ENCODE measurements at places on chromosomes 3 and 15.
A peak's percentile ranks its signal among the peaks of the same experiment; 100 is the strongest.

GRCh38 chr3:155352900-155353490 lies 59.5 kb upstream of the STRIT1 start:
- peak; percentile 62 for DNase-seq

- DNase-seq: peak; percentile 93
Observed at GRCh38 chr15:40769274-40770146, at the start of gene C15orf62. C15orf62 (plus strand) TSS chr15:40769980; CDS start chr15:40770496, 516 bp downstream.

DNA sequence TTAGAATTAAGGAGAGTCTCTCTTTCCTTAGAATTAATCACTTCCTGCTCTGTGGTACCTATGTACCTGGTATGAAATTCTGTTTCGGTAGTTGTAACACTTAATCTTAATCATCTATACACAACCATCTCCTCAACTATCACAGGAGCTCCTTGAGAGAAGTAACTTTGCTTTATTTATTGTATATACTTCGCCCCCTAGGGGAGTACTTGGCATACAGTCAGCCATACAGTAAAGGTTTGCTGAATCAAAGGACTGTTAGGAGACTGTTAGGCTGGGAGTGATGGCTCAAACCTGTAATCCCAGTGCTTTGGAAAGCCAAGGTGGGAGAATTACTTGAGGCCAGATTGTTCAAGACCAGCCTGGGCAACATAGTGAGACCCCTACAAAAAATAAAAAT lies 44.7 kb downstream of the RORA start:
- peak; percentile 9 for DNase-seq

GRCh38 chr3:161640181-161640580 lies 143.6 kb downstream of the OTOL1 start:
- no peak for DNase-seq

DNA sequence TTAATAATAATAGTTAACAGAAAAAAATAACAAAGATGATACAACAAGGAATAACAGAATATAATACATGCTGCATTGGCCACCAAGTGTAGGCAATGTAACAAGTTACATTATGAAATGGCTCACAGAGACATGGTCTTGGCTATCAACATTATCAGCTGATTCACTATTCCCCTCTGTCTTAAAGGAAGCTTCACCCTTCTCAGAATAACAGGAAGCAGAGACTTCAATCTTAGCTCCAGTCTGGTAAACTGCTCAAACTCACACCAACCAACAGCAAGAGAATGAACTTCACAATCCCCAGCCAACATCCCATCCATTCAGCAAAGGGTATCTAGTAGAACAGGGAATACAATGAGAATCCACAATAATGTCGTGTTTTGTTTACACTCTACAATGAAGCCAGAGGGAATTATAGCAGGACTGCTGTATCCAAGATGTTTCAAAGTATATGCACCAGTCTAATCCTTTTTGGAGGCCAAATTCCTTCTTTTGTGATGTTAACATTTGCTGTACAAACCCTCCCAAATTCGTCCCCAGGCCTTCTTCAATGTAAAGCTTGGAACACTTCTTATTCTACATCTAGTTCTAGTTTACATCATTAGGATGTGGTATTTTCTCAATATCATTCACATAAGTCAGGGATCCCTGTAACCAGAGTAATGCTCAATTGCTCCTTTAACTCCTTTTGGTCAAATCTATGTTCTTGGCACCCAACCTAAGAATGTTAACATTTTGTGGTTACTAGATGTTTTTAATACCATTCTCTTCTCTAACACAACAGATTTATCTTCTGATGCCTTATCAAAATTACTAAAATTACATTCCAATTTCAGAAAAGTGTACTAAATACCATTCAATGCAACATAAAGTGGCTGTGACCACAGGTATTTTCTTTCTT lies 52.4 kb upstream of the CMSS1 start:
- no peak for DNase-seq

DNA sequence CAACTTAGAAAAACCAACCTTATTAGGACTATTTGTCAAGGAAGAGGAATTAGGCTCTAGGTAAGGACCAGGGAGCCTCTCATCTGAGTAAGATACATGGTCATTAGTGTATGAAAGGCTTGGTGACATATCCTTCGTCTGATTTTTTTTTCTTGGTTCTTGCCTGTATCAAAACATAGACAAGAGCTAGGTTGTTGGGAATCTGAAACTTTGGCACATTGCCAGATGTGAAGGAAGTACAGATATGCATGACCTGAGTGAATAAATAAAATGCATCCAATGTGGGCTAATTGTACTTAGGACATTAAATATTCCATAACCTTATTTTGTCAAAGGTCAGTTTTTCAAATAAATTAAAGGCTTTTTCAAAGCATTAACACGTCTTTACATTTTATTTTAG lies 151.8 kb downstream of the SYNPR start:
- no peak for DNase-seq

- peak; percentile 82 for DNase-seq
Observed at GRCh38 chr3:37221407-37221806, 47.0 kb upstream of the LRRFIP2 start.

DNA sequence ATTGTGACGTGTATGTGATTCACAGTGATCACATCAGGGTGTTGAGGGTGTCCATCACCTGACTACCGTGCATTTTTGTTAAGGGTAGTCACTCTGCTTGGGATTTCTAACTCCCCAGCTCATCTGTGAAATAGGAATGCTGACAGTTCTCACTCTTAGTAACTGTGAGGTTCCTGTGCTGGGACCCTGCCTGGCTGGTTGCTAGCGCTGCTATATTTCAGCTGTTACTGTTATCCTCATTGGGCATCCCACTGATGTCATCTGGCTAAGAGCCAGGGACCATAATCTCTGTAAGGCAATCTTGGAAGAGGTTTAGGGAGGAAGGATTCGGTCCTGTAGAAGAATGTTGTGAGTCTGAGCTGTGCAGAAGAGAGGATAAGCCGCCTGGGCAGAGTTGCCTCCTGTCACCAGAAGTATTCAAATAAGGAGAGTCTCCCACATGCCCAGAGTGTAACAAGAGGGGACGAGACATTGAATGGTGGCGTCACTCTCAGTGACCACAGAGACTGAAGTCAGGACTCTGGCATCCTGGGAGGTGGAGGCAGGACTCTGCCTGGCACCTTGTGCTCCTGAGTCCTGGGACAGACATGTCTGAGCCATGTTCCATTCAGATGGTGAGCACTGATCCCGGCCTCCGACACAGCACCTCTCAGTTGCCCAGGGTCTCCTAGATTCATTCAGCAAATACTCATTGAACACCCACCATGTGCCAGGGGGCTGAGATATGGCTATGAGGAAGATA lies 52.2 kb downstream of the FBLN2 start:
- peak; percentile 41 for DNase-seq

DNA sequence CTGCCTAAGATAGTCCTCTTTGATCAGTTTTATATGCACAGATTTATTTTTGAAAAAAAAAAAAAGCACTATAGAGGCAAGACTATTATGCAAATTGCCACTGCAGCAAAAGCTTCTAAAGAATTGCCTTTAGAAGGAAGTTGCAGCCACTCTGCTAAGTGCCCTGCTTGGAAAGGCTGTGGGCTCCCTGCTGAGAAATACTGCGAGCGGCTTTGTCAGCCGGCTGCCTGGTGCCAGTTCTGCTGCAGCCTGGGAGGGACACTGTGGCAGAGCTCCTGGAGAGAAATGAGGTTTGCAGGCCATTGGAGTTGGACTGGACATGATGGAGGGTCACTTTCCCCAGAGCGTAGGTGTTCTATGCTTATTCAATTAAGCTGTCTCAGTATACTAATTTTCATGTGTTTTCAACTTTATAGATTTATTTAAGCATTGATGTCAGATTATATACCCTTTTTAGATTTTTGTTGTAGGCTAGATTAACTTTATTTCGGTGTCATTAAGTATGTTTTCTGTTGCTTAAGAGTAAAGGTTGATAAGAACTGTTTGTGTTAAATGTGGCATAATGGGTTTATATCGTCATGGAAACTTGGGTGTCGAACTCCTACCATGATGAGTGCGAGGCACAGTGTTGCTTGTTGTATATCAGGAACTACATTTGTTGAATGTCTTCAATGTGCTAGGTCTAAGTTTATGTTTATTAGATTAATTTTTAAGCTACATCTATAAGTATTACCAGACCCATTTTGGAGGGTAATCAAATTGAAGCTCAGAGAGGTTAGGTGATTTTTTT lies 6.6 kb downstream of the MAP2K5 start:
- no peak for DNase-seq

GRCh38 chr3:183212096-183212495 lies 41.0 kb upstream of the B3GNT5 start:
- no peak for DNase-seq

DNA sequence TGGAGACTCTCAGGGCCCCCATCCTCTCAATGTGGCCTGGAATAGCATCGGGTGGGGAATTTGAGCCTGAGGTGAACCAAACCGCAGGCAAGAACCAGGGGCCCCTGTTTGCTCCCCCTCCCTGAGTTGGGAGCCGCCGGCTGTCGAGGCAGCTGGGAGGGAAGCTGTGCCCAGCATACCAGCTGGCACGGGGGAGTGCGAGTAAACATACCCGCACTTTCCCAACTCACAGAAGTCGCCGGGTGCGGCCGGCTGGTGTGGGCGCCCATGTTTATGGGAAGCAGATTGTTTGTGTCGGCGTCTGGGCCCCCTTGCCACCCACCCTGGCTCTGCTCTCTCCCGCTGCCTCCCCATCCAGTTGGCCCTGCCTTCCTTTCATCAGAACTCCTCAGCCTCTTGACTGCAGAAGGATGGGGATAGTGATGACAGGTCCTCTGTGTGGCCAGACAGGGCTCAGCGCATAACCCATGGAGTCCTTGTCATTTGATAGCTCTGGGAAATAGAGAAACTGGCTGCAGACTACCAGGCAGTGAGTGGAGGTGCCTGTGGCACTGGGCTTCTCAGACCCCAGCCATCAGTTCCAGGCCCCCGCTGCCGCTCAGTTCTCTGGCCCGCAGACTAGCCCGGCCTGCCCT lies 60.4 kb downstream of the CACNA2D2 start:
- DNase-seq: no peak

DNA sequence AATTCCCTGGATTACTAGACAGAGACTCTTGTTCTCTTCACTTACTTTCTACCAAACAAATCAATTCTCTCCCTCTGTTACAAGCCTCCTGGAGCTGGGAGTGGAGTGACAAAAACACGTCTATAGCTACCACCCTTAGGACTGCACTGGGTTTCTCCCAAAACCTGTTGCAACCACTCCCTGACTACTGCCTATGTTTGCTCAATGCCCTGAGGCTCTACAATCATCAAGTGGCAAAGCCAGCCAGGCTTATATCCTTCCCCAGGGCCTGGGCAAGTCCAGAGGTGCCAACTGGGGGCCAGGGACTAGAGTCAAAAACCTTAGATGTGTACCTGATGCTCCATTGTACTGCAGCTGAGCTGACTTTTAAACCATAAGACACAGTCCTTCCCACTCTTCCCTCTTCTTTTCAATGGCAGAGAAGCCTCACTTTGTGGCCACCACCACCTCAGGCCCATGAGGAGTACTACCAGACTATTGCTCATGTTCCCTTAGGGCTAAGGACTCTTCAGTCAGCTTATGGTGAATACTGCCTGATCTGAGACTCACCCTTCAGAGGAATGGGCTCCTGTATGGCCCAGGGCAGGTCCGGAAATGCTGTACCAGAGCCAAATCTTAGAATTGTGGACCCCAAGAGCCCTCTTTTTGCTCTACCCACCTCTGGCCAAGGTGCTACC lies 125.4 kb upstream of the PLCL2 start:
- no peak for DNase-seq

GRCh38 chr3:105790534-105790933 lies 78.3 kb downstream of the CBLB start:
- no peak for DNase-seq

GRCh38 chr3:17231537-17232261 lies 346.9 kb downstream of the PLCL2 start:
- no peak for DNase-seq

DNA sequence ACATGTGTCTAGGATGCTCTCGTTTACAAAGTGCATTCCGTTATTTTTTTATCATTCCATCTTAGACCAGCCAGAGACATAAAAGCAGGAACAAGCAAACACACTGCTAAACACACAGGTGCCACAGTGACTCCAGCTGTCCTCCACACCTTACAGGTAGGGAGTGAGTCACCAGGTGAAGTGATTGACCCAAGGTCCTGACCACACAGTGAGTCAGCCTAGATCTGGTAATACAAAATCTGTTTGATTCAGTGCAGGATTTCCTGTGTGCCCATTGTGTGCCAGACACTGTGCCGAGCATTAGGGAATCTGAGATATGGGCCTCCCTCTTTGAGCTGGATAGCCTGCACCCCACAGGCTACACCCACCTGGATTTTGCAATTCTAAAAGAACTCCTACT lies 16.7 kb upstream of the BFSP2 start:
- peak; percentile 74 for DNase-seq

GRCh38 chr15:33158366-33158765 lies 36.1 kb downstream of the FMN1 start:
- DNase-seq: no peak

- no peak for DNase-seq
Observed at GRCh38 chr3:88984832-88985231, 122.6 kb upstream of the EPHA3 start.

DNA sequence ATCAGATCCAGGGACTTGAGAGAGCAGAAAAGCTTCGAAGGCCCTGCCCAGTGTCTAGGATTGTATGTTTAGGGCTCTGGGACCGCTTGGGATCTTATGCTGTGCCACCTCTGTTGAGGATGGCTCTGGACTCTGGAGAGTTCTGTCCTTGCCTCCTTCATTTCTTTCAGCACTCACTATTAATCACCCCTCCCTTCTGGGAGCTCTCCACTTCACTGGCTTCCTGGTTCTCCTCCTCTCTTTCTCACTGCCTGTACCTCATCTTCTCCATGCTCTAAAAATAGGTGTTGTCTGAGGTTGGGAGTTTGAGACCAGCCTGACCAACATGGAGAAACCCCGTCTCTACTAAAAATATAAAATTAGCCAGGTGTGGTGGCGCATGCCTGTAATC lies 17.3 kb downstream of the MAPKBP1 start:
- no peak for DNase-seq

DNA sequence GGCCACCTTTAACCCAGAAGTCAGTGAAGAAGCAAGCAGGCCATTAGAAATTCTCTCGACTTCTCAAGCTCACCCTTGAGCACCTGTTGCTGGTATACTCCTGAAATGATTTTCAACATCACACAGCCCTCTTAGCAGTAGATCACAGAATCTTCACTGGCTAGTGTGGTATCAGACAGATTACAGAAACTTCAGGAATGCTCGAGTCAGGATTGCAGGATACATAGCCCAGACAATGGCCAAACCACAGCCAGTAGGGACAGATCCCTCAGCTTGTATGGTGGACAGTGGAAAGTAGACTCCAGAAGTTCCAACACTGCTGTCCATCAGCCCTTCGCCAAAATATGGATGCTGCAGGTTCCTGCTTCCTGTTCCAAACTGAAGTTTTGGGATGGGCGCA lies 4.5 kb upstream of the KLHL40 start:
- DNase-seq: no peak

- DNase-seq: no peak
Observed at GRCh38 chr3:113873814-113874526, 35.4 kb downstream of the GRAMD1C start.

- DNase-seq: no peak
Observed at GRCh38 chr15:45587863-45588170, 638 bp downstream of the BLOC1S6 start.

DNA sequence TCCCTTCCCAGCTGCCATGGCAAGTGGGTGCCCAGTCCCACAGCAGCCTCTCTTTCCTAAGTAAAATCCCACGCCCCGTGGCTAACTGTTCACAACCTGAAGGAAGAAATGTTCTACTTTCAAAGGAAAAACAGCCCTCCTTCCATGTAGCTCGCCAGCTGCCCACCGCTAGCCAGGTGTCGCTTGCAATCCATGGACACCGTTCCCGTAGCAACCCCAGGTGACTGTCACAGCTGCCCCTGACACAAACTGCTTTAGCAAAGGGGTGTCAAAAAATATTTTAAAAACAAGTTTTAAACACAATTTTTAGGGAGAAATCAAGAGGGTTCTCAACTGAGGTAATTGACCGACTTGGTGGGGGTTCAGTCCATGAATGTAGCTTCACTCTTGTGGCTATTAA lies 21.0 kb upstream of the CGNL1 start:
- DNase-seq: no peak

Measured in SW480 (cell line).